ENCODE measurements at places on chromosomes 7 and 10. TPM values are rescaled to one million over a fixed set of nuclear protein-coding genes. Genes with fewer than 3 reads are reported as not detected.

The MMD2 gene
- not detected for total RNA-seq

- no peak for DNase-seq
These were observed 214.0 kb upstream of the CHRM2 start for GRCh38 chr7:136654406-136654805.

DNA sequence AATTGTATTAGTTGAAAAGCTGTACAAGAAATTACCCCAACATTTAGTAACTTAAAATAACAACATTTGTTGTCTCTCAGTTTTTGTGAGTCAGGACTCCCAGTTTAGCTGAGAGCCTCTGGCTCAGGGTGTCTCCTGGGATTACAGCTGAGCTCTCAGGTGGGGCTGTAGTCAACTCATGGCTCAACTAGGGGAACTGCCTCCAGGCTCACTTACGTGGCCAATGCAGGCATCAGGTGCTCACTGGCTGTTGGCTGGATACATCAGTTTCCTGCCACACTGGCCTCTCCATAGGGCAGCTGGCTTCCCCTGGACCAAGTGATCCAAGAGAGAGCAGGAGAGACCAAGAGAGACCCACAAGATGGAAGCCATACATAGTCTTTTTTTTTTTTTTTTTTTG, 17.5 kb downstream of the CCNY start:
- no peak for DNase-seq

The NYAP1 gene
- 0.72 TPM for total RNA-seq

The AKR1C3 gene
- total RNA-seq: 2.2 TPM

GRCh38 chr10:63672491-63672890, 151.3 kb downstream of the REEP3 start:
- DNase-seq: no peak

The C7orf33 gene
- total RNA-seq: not detected

DNA sequence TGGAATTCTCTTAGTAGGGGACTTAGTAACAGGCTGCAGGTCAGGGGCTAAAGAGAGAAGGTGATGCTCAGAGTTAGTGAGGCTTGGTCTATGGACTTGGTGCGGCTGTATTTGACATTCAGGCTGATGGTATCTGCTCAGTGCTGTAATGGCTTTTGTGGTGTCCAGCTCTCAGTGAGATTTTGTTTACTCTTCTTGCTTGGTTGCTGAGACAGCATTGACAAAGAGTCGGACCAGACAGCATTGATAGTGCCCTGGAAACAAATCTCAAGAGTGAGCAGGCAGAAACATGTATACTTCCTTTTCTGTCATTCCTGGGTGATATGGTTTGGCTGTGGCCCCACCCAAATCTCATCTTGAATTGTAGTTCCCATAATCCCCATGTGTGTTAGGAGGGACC, 202.0 kb downstream of the STK31 start:
- no peak for DNase-seq

The PHKG1 gene
- total RNA-seq: 0.22 TPM

The PCLO gene
- 0.58 TPM for total RNA-seq

GRCh38 chr7:35185908-35186731, 67.8 kb downstream of the TBX20 start:
- DNase-seq: peak; percentile 35

GRCh38 chr10:69895759-69896158, 94.1 kb downstream of the COL13A1 start:
- no peak for DNase-seq

The MMP21 gene
- total RNA-seq: not detected

GRCh38 chr7:142468871-142469665, 211.2 kb upstream of the PRSS58 start:
- no peak for DNase-seq

The ICA1 gene
- 9.6 TPM for total RNA-seq

The RNF32 gene
- total RNA-seq: 0.36 TPM

GRCh38 chr10:5496261-5497250, 2.8 kb downstream of the CALML5 start:
- no peak for DNase-seq

- no peak for DNase-seq
These were observed 51.8 kb upstream of the BTBD16 start for GRCh38 chr10:122219340-122219739.

DNA sequence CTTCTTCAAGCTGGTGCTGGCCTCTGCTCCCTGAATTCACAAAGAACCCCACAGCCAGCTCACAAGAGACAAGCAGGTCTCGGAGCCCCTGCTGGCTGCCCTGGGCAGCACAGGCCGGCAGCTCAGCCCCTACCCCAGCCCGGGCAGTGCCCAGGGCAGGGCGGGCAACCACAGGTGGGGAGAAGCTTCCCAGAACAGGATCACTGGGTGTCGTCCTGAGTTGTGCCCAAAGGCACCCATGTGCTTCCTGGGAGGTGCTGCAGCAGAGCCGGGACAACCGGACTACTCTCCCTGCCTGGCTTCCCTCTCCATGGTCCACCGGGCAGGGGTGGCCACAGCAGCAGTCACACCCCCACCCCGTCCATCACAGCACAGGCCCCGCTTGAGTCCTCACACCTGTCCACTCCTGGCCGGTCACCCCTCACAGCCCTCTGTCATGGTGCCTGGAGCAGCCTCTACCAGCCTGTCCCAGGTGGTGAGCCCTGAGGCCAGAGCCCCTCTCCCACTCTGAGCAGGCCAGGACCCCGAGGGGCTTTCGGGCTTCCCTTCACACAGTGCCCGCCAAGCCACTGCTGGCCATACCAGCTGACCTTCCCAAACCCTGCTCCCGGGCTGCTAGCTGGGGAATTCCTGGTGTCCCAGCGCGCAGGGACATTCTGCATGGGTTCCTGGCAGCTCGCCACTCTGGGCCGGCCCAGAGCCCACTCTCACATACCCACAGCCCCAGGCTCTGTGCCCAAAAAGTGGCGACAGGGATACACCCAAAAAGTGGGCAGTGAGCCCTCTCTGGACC, 3.1 kb downstream of the RASGEF1A start:
- no peak for DNase-seq

DNA sequence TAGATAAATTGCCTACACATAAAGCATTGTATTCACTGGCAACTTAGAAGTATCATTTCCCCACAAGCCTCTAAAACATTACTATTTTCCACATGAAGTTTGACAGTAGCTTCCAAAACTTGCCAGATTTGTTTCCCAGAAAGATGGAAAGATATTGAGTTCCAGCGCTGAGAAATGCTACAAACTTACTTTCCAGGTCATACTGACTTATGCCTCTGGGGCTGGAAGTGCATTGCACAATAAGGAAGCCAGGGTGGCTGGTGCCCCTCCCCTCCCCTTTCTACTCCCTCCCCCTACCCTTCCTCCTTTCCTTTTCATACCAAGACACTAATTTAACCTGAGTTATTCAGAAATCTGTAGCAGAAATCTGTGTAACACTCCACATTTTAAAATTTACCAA, 212.6 kb downstream of the WDR37 start:
- no peak for DNase-seq

DNA sequence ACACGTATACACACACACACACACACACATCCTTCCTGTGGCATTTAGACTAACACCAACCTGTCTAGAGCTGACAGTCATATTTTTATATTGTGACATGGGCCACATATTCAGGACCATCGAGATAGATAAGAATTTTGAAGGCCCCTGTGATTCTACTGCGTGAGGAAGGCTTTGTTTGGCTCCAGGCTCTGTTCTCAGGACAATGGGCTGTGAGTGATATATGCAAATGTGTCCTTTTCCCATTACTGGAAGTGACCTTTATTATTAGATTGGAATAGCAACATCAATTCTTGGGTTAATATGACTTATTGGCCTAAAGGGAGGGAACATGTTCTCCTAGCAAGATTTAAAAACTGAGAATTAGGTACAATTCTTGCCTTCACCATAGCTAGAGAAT, 156.1 kb downstream of the SPAG6 start:
- no peak for DNase-seq

DNA sequence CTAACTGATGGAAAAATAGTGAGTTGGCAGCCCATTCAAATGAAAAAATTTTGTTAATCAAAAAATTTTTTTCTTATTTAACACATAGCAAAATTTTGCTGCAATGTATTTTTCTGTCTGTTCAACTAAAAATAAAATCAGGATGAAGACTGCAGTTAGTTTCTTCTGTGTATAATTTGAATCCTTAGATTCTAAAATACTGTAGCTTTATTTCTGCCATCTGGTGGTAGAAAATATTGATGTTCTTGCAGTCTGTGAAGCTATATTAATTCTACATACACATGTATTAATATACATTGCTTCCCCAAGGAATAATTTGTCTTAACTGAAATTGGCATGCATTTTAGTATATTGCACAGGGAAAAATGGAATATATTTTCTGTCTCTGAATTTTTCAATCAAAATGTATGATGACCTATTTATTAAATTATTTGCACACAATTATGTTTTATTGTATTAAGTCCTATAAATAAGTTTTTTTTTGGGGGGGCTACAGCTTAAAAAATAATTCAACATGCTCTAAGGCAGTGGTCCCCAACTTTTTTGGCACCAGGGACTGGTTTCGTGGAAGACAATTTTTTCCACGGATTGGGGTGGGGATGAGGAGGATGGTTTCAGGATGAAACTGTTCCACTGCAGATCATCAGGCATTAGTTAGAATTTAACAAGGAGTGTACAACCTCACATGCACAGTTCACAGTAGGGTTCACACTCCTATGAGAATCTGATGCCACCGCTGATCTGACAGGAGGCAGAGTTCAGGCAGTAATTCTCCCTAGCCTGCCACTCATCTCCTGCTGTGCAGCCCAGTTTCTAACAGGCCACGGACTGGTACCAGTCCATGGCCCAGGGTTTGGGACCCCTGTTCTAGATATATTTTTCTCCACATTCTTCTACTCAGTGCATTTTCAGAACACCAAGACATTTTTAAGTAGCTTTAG, 119.4 kb downstream of the GNAT3 start:
- DNase-seq: no peak

The KCNH2 gene
- total RNA-seq: 1.9 TPM

DNA sequence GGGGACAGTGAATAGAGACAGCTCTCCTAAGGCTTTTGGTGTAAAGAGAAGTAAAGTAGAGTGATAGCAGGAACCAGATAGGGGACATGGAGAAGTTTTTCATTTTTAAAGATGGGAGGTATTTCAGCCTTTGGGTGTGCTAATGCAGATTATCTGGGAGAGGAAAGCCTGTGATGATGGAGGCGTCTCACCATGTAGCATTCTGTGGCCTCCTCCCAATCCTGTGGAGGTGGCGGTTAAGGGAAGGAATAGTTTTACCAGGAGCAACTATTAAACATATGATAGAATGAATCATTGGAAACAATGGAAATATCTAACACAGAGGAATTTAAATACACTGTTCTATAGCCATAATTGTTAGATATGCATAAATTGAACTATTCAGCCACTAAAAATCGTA, 101.3 kb downstream of the CNNM2 start:
- DNase-seq: no peak

The ELAPOR2 gene
- 1.9 TPM for total RNA-seq

The ELMO1 gene
- 1.2 TPM for total RNA-seq

The DPY19L1 gene
- total RNA-seq: 33.6 TPM

The RGR gene
- not detected for total RNA-seq
